Gastroesophageal sphincter (tissue), 4 donors: ENCODE measurements at places on chromosomes 2 and 18.

DNA sequence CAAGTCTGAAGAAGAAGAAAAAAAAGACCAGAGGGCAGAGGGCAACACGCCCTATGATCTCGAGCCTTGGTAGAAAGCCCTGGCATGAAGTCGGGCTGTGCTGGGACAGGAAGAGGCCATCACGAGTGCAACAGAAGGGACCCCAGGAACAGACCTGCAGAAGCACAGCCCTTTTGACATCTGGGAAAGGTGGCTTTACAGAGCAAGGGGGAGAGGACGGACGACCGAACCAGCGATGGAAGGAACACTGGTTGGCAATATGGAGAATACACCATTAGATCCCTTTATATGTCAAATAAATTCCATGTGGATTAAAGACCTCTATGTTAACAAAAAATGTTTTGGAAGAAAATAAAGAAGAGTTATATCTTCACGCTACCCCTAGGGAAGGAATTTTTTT, 10.7 kb downstream of the KIF1A start:
- peaks cover 13% of the 10 kb centered on the region for H3K27me3 ChIP-seq
- no peak overlapping the region for H3K27ac ChIP-seq

GRCh38 chr18:23236876-23237468, 101.7 kb downstream of the CABLES1 start:
- H3K4me3 ChIP-seq = peak overlapping the region; percentile 45
- no peak overlapping the region for H3K27ac ChIP-seq
- H3K4me1 ChIP-seq = peaks cover 13% of the 10 kb centered on the region
- H3K36me3 ChIP-seq = no peaks in the 10 kb centered on the region
- ATAC-seq = no peak
- no peaks in the 10 kb centered on the region for H3K27me3 ChIP-seq

GRCh38 chr2:222306393-222307142, 7.8 kb upstream of the PAX3 start:
- H3K36me3 ChIP-seq = no peaks in the 10 kb centered on the region
- peak overlapping the region; percentile 30 for H3K4me3 ChIP-seq
- peaks cover 100% of the 10 kb centered on the region for H3K27me3 ChIP-seq
- no peak overlapping the region for H3K27ac ChIP-seq

DNA sequence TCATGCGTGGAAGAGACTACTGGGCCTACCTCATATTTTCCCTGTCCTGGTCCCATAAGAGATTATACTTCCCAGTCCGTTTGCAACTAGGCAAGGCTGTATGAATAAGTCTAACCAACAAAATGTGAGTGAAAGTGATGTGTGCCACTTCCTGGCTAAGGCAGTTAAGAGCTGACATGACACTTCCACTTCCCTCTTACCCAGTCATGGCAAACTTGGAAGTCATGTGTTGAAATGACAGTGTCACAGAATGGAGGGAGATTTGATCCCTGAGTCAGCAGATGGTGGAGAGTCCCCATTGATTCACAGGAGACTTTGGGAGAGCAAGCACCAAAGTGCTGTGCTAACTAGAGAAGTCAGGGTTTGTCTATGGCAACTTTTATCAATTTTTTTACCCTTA, 36.4 kb downstream of the TACR1 start:
- H3K27me3 ChIP-seq = no peaks in the 10 kb centered on the region
- ATAC-seq = peak; percentile 22
- no peaks in the 10 kb centered on the region for H3K36me3 ChIP-seq
- no peak overlapping the region for H3K4me3 ChIP-seq
- H3K4me1 ChIP-seq = peaks cover 17% of the 10 kb centered on the region
- H3K27ac ChIP-seq = peak overlapping the region; percentile 8

- no peaks in the 10 kb centered on the region for H3K27me3 ChIP-seq
- peaks cover 5% of the 10 kb centered on the region for H3K4me1 ChIP-seq
- no peak overlapping the region for H3K27ac ChIP-seq
- H3K36me3 ChIP-seq = no peaks in the 10 kb centered on the region
Measured at GRCh38 chr2:23709311-23709710, 217.6 kb downstream of the ATAD2B start.
